Common myeloid progenitor, CD34-positive (primary cell): ENCODE measurements at places on chromosomes 3 and 15.

GRCh38 chr3:188262913-188263683 is 109.1 kb downstream of the LPP start:
- DNase-seq = no peak

DNA sequence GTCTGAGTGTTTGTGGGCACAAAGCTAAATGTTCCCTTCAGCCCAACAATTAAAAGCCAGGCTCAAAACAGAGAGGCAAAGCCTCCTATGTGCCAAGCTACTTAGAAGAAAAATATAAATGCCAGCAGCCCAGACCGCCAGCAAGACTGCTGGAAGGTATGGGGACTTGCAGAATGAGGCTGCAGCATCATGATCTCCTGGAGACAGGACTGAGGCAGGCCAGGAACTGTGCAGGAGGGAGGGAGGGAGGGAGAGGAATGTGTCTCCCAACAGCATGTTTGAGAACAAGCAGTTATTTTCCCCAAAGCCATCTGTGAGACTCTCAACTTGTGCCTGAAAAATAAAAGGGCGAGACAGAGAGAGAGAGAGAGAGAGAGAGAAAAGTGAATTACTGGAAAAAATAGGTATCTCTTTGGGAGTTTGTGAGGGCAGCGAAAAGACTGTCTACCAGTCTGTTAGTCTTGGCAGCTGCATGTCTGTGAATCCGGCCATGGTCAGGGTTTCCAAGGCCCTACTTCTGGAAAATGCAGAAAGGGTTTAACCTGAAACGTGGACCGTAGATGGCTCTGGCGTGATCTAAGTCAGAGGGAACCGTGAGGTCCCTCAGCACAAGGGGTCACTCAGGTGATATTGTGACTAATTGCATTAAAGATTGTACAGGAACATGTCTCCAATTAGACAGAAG is 139.7 kb upstream of the COL8A1 start:
- no peak for DNase-seq

GRCh38 chr3:182104881-182105280 is 393.2 kb downstream of the SOX2 start:
- no peak for DNase-seq

GRCh38 chr15:63172376-63172775 is 15.1 kb upstream of the RPS27L start:
- DNase-seq = no peak

DNA sequence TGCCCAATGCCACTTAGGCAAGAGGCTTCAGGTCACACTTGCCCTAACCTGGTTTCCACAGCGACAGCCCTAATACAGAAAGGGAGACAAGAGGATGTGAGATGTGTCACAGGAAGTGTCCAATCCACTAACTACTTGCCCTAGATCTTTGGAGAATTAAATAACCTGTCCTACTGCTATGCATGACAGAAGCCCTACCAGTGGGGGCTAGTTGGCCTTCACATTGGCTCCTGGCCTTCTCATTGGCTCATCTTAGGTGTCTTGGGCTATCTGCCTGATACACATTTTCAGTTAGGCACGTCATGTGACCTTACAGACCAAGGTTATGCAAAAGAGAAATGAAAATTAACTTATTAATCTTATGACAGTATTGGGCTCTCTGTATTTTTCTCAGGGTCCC is 449.9 kb downstream of the FHIT start:
- DNase-seq = no peak

- DNase-seq = no peak
Measured at GRCh38 chr3:184460276-184460675, 80.4 kb downstream of the CHRD start.

GRCh38 chr3:45711931-45712330 is 22.7 kb downstream of the SACM1L start:
- peak; percentile 39 for DNase-seq

DNA sequence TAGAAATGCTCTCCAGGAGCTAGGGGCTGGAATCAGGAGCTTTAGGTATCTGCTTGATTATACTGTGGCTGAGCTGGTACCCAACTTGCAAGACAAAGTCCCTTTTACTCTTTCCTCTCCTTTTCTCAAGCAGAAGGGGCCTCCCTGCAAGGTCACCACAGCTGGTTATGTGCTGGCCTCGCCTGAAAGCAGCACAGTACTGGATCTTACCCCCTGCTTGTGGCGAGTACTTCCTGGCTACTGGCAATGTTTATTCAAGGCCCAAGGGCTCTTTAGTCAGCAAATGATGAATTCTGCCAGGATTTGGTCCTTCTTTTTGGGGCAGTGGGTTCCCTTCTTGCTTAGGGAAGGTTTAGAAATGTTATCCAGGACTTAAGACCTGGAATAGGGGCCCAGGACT is 234.6 kb downstream of the RAP2B start:
- no peak for DNase-seq

- DNase-seq = peak; percentile 42
Measured at GRCh38 chr3:122004991-122005565, 17.0 kb downstream of the ILDR1 start.

DNA sequence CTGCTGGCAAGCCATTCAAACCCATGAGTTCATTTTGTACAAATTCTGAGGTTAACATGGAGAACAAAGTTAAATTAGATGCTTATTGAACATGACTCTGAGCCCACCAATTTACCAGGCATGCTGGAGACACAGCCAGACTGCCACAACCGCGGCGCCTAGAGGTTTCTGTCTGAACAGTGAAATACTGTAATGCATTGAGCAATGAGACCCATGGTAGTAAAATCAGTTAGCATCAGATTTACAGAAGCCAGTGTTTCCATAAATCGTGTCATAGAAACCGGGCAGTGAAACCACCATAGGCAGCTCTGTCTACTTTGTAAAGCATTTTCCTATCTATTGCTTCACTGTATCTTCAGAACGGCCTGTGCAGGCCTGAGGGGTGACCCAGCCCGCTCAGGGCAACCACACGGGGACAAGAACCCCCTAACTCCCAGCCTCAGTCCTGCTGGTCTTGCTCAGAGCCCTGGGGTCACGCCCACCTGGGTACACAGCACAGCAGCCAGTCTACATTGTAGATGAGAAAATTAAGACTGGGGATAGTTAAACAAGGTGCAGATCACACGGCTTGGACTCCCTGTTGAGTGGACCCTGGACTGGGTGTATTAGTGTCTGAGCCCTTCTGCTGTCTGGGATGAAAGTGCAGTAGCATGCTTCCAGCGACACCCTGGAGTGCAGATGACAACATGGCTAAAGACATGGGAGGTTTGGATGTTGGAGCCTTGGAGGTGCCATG is 44.2 kb downstream of the MGLL start:
- DNase-seq = no peak

GRCh38 chr3:65551945-65552344 is 486.8 kb downstream of the MAGI1 start:
- no peak for DNase-seq

- DNase-seq = no peak
Measured at GRCh38 chr3:171242951-171243350, 216.4 kb upstream of the SLC2A2 start.

GRCh38 chr3:77150028-77150427 is 110.1 kb downstream of the ROBO2 start:
- no peak for DNase-seq

DNA sequence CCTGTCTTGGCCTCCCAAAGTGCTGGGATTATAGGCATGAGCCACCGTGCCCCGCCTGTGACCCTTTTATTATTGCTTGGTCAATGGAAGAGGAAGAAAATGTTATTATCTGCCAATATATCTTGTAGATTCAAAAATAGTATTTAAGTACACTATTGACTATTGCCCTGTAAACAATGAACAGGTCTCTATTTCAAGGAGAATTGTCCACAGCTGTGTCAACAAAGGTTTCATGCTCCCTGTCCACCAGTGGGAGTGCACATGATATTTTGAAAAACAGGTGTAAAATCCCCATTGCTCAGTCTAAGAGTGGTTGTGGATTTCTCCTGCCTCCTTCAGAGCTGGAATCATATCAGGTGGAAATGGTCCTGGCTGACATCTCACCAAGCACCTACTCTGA is 36.5 kb upstream of the IGF1R start:
- no peak for DNase-seq

DNA sequence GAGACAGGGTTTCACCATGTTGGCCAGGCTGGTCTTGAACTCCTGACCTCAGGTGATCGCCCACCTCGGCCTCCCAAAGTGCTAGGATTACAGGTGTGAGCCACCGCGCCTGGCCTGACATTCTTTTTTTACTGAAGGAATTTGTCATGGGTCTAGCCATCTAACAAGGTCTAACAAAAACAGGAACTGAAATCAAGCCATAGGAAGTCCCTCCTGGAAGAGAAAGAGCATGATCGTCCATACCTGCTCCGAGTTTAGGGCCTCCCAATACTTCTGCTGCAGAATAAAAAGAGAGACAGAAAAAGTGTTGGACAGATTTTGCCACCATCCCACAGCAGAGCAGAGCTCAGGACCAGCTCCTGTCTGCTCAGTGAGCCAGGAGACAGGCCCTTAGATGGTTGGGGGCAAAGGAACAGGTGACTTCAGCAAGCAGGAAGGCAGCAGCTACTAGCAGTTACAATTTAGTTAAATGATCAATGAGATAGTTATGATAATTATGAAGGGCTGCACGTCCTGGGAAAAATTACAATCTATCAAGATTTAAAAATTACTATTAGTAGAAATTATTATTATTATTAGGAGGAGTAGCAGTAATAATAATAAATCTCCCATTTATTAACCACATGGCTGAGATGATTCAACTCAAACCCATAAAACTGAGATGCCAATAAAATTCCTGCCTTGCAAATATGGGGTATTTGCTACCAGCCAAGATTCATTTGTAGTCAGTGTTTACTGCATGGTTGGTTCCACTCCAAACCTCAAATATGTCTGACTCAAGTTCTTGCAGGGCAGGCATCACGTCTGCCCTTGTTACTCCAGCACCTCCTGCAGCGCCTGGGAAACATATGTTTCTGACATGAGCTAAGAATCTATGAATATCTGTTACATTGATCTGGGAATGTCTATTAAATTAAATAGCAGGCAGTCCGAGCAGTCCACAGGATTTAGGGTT is 40.1 kb downstream of the TMEM44 start:
- no peak for DNase-seq

DNA sequence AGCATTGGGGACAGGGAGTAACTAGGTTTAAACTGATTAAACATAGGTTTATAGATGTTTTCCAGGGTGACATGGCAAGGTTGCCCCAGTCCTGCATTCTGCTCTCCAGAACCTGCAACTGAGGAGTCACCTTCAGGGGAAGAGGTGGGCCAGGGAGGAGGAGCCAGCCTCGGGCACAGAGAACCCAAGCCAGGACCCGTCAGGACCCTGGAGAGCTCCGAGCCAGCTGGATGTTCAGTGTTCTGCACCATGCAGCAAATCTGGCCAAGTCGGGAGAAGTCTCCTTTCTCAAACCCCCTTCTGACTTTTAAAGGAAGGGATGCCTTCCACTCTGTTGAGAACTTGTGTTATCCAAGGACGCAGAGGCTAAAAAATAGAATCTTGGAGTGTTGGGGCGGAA is 62.1 kb upstream of the SLC6A11 start:
- peak; percentile 69 for DNase-seq

DNA sequence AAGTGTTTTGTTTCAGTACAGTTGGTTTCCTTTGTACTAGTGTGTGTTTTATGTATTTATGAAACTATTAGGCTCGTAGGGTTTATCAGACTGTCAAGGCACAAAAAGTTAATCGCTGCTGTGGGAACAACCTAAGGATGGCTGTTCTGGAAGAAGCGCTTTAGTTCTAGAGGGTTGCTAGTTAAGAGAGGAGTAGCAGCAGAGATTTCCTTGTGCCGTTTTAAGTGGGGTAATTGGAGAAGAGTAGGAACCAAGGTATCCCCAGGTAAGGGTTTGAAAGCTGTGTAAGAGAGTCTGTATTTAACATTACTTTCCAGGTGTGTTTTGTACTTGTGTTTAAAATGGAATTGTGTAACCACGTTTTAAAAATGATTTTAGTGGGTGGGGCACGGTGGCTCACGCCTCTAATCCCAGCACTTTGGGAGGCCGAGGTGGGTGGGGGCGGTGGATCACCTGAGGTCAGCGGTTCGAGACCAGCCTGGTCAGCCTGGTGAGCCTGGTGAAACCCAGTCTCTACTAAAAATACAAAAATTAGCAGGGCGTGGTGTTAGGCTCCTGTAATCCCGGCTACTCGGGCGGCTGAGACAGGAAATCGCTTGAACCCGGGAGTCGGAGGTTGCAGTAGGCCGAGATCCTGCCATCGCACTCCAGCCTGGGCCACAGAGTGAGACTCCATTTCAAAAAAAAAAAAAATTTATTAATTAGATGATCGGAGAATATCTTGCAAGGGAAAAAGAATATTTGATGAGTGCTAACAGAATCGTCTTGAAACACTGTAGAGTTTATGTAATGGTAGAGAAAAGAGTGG is 2.6 kb downstream of the MORF4L1 start:
- no peak for DNase-seq

GRCh38 chr3:120648290-120648689 is 33.7 kb downstream of the HGD start:
- no peak for DNase-seq

DNA sequence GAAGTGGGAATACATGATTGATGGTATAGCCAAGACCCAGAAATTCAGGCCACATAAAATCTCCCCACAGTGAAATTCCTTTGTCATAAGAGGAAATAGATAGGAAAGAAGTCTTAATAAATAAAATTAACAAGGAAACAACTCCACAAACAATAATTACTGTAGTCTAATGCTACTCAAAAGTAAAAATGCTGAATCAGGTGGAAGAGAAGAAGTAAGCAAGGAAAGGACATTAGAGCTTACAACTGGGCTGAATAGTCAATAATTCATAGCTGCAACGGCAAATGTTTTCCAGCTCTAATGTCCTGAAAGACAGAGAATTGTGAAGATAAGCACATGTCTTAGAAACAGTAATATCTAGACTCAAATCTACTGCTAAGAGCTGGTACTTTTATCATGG is 64.4 kb downstream of the STRIT1 start:
- no peak for DNase-seq

- DNase-seq = peak; percentile 14
Measured at GRCh38 chr3:60651799-60652198, 599.5 kb downstream of the FHIT start.

DNA sequence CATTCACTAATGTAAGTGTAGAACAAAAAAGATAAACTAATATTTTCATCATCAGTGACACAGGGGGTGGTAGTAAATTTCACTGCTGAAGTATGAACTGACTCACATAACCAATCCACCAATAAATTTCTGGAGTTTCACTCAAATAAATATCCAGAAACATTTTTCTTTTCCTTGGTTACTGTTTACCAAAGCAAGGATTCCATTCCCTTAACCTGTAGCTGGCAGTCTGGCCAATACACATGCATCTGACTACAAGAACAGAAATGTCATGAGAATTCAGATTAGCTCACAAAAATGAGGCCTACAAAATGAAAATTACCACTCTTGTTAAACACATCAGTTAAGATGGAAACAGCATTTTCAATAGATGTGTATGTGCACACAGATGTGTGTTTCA is 80.3 kb downstream of the STAG1 start:
- no peak for DNase-seq

- DNase-seq = no peak
Measured at GRCh38 chr3:141412936-141413354, 44.6 kb downstream of the ZBTB38 start.

DNA sequence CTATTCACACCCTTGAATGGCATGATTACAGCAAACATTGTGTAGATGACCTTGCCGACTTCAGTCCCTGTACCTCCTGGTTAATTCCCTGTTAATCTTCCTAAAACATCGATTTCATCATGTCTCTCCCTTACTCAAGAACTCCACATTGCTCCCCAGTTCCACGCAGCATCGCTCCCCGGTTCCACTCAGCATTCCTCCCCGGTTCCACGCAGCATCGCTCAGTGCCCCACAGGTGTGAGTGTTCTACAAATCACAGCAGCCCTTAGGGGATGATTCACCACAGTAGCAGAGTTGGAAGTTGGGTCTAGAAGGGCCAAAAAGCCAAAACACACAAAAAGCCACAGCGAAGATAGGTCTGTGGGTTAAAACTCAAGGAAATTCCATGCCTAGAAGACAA is 8.6 kb upstream of the TNK2 start:
- no peak for DNase-seq
